ENCODE measurements at places on chromosomes 2 and 18.

- DNase-seq, result no peak
Observed at GRCh38 chr18:54850598-54850997, 22.3 kb downstream of the RAB27B start.

DNA sequence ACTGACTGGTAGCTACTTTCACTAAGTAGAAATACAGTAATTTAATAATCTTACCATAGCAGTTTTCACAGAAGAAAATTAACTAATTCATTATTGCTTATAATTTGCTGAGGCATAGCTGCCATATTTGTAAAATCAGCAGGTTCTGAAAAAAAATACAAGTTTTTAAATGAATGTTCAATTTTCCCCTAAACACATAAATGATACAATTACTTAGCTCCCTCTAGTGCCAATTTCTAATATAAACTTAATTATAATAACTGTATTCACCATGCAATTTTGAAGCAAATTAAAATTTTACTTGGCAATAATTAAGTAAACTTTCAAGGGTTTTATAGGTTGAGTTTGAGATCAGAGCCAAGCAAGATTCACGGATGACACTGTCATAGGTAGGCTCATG, 1321.6 kb upstream of the ACVR2A start:
- no peak for DNase-seq

DNA sequence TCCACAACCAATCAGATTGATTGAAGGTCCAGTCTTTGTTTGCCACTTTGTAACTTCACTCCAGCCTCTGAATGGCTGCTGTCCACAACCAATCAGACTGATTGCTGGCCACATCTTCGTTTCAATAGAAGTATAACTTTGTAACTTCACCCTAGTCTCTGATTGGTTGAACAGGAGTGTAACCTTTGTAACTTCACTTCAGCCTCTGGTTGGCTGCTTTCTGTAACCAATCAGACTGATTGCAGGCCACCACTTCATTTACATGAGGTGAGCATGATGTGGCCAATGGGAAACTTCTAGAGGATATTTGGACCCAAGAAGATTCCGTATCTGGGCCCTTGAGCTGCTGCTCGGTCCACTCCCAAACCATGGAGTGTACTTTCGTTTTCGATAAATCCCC, 16.9 kb upstream of the ALPP start:
- no peak for DNase-seq

- DNase-seq, result no peak
Observed at GRCh38 chr18:10949655-10950054, 199.7 kb downstream of the PIEZO2 start.

DNA sequence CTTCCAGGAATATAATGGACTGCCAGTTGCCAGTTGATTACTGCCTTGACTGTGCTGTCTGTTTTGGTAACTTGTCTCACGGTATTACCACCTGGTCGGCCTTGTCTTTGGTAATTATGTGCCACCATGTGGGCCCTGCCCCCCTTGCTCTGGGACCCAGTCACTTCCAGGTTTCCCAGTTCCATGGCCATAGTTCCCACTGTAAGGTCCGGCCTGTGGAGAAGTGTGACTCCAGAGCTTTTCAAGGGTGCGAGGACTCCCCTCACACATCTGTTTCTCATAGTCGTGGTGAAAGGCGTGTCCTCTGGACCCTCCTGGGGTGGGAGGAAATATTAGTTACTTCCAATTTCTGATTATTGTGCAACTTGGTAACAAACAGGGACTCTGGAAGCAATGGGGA, 150.5 kb downstream of the SEPTIN10 start:
- no peak for DNase-seq

DNA sequence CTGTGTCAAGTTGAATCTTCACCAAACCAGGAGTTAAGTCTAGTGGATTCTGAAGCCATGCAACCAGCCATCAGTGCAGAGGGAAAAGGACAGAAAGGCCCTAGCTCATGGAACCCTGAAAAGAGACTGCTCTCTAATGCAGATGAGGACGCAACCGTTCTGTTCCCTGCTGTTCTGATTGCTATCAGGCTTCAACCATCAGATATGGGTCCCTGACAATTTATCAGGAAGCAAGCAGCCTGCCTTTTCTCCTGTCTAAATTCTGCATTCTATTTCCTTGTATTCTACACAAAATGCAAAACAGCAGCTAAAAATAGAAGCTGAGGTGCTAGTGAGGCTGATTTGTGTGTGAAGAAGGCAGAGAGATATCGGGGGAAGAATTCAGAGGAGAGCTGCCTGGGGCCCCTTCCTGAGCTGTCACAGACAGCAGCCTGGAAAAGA, 68.4 kb upstream of the RTN4 start:
- no peak for DNase-seq

DNA sequence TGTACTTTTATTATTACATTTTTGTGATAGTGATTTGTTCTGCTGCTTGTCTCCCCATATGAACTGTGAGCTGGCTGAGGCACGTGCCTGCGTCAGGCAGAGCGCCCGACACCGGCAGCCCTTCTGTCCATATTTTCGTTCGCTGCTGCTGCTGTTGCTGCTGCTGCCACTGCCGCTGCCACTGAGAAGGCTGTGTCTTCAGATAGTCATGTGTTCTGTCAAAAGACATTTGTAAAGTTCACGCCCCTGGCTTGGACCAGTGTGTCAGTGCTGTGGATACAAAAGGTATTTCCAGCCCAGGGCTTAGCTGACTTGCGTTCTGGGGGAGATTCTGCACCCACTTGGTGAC, 47.0 kb downstream of the TWIST2 start:
- no peak for DNase-seq
